ENCODE measurements at places on chromosomes 16 and 17.

DNA sequence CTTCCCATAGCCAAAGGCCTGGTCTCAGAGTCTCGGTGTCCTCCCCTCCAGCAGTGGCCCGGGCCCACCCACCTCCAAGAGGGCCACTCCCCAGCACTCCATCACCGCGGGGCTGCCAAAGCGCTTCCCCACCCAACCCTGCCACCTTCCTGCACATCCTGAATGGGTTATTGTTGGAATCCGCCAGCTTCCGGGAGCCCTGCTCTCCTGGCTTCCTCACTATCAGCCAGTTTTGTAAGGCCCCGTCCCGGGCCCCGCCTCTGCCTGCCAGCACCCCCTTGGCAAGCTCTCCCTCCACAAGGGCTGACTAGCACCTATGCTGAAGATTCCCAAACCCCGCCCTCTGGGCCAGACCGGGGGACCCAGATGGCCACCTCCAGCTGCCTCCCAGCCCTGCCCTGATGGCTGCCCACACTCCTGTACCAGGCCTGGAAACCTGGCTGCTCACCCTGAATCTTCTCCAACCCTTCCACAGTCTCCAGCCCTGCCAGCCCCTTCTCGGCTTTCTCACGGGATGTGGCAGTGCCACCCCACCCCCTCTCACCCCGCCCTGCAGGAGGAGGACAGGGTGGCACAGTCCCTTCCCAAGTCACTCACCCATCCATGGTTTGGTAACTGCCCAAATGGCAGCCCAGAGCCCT is 14.4 kb downstream of the MYBBP1A start:
- no peak for DNase-seq

DNA sequence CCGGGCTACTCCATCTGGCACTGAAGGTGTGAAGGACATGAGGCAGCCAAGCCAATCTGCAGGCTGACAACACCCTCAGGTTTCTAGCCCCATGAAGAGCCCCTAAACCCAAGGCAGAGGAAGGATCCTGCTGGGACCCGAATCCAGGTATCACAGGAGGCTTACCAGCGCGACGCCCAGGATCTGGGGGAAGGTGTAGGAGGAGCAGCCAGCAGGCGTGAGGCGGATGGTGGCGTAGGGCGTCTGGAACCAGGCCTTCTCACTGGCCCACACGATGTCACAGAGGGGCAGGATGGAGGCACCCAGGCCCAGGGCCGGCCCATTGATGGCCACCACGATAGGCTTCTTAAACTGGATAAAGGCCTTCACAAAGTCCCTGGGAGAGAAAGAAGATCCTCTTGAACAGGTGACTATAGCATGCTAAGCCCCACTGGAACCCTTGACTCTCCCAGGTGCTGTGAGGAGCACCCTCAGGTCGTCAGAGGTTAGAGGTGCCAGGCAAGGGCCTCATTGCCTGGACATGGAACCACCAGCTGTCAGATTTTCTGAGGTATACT is 71.7 kb downstream of the DYNLRB2 start:
- DNase-seq, result no peak

DNA sequence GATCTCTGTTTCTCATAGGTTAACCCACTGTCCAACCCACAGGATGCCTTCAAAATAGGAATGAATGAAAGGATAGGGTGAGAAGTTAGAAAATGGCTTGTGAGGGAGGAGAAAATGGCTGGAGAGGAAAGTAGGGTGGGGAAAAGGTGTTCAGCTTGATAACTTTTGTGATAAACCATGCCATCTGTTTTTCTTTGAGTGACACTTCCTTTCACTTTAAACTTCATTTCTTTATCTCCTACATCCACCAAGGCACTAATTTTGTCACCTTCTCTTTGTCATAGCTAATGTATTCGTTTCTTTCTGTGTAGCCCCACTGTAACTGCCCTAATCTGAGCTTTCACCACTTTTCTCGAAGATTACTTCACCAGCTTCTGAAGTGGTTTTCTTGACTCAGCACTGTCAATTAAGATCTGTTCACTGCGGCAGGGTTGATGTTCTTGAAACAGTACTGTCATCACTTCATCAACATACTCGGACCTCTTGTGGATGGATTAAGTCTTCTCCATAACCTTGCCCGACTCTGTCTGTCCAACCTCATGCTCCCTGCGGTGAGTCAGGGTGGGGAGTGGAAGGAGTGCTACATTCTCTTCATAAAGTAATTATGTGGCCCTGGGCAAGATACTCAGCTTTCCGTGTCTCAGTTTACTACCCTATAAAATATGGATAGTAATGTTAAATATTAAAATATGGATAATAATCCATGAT is 5.5 kb upstream of the KRT10 start:
- no peak for DNase-seq

GRCh38 chr16:71974068-71974818 is 26.0 kb downstream of the PKD1L3 start:
- no peak for DNase-seq

- DNase-seq, result no peak
Observed at GRCh38 chr16:2432801-2433505, 3.7 kb downstream of the CCNF start.

- no peak for DNase-seq
Observed at GRCh38 chr16:19808061-19808641, 76.5 kb downstream of the GPRC5B start.

GRCh38 chr16:30722443-30722842 is 23.5 kb downstream of the SRCAP start:
- no peak for DNase-seq

GRCh38 chr16:8685617-8686016 is 11.2 kb downstream of the ABAT start:
- DNase-seq, result no peak

DNA sequence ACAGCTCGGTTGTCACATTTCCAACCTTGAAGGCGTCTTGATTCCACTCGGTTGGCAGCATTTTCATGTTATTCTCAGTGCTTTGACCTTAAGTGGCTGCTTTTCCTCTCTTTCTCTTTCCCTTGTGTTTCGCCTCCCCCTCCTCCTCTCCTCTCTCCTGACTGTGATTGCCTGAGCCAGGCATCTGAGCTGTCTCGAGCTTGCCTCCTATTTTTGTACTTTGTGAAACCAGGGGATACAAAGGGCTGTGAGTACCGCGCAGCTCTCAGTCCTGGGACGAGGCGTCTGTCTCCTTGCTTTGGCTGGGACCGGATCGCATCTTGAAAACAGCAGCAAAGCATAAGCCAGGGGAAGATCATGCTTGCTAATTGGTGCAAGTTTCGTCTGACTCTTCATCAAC is 48.8 kb upstream of the SDK2 start:
- DNase-seq, result no peak

DNA sequence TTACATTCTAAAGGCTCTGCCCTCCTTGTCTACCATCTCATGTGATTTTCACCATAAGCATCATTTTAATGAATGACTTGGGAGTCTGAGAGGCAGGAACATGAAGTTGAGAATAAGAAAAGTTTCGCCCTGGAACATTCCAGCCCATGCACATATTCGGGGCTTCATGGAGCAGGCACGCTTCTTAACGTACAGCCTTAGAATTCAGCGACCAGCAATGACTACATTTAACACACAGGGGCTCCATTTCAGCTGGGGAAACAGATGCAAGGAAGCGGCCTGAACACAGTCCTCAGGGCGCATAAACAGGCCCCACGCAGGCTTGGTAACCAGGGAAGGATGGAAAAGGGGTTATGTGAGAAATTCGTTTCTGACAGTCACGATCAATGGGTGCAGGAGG is 357.4 kb downstream of the SLC39A11 start:
- DNase-seq, result no peak

- no peak for DNase-seq
Observed at GRCh38 chr17:18041776-18042175, 2.6 kb downstream of the GID4 start.

GRCh38 chr17:29155227-29155965 is 24.8 kb downstream of the MYO18A start:
- DNase-seq, result no peak

DNA sequence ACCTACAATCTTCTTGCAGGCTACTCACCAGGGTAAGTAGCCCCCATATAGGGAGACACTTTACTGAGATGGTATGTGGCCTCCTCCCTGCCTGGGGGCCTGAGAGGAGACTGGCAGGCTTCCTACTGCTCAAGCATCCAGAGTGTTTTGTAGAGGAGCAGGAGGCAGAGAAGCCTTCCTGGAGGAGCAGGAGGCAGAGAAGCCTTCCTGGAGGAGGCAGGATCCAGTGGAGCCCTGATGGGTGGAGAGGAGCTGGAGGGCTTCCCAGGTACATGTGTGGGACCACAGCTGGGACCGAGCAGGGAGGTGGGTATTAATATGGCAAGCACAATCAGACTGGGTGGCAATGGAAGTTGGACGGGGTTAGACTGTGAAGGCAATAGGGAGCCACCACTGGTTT is 2.1 kb upstream of the ADGRG5 start:
- no peak for DNase-seq

Data from NCI-H146 (cell line).